Testis (tissue), 5 donors: ENCODE measurements at places on chromosomes 3 and 15. TPM values are rescaled to one million over a fixed set of nuclear protein-coding genes. Genes with fewer than 3 reads are reported as not detected.

DNA sequence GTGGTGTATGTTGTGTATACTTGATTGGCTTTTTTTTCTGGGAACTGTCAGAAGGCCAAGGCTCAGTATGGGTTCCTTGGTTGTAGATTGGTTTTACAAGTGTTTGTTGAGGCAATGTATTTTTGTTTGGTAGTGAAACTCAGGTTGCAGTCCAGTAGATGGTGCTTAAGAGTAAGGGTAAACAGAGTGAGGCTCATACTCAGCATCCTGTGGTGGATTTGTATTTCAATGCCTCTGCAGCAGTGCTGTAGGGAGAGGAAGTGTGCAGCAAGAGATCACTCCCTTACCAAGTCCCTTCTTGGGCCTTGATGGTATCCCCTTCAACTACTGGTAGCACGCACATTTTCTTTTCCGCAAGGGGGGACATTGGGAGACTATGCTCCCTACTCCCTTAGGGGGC, 428.5 kb upstream of the CNTN3 start:
- DNase-seq, result no peak

Gene ARGFX
- total RNA-seq, result 0.31 TPM

Gene LMAN1L
- total RNA-seq, result 4.6 TPM

Gene RFTN1
- total RNA-seq, result 25.7 TPM
